ENCODE measurements at places on chromosomes 4 and X.

GRCh38 chrX:122512561-122513072 is 671.5 kb upstream of the GRIA3 start:
- no peak for DNase-seq

DNA sequence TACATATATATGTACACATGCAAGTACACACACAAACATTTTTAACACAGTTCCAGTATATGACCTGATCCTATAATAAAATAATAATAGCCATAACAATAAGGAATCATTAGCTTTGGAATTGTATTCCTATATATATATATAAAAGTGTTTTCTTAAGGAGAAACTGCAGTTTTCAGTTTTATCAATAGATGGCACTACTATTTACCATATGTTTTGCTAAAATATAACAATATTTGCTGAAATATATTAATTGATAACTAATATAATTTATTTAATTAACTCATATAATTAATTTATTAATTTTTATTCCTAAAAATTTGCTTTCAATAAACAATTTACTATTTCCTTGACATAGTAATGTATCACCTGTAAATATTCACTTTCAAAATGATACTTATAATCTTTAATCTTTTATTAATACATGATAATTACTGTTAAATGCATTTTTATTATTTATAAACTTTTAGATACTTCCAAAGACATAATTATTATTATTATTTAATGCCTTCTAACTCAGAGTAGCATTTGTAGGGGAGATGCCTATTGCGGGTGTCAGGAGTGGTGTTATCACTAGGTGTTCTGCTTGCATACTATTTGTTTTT is 599.5 kb downstream of the FSTL5 start:
- no peak for DNase-seq

GRCh38 chr4:128686032-128686465 is 123.5 kb upstream of the JADE1 start:
- no peak for DNase-seq

DNA sequence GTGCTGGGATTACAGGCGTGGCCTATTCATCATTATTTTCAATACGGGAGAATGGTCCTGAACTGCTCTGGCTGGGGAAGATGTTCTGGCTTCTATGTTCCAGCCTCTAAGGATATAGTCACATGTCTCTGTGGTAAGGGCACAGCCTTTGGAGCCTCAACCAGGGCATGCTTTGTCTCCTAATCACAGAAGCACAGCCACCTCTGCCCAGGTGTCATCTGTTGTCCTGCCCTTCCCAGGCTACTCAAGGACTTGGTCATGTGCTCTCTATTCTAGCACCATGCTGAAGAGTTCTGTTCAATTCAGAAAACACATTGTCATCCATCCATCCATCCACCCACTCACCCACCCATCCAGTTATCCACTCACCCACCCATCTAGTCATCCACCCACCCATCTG is 29.5 kb downstream of the ASMTL start:
- DNase-seq = no peak

Data from psoas muscle (tissue), 8 donors.